ENCODE measurements at places on chromosomes 16 and 17.

GRCh38 chr16:5502467-5502869, 404.9 kb upstream of the EEF2KMT start:
- no peak for DNase-seq

DNA sequence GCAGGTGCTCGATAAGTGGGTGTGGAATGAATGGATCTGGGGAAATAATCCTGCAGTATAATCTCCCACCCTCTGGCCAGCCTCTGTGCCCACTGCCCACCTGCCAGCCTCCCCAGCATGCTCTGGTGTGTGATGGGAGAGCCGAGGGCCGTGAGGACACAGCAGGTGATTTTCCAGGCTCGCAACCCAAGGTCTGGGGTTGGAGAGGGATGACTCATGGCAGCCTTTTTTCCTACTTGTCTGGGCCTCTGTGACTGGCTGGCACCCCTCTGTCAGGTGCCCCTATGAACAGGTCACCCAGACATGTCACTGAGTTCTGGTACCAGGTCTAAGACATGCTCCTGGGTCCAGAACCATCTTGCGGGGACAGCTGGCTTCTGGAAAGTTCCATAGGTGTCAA, 385.7 kb upstream of the TNRC6C start:
- DNase-seq: no peak

- DNase-seq: no peak
Measured at GRCh38 chr16:8920645-8921346, 38.6 kb downstream of the LITAFD start.

DNA sequence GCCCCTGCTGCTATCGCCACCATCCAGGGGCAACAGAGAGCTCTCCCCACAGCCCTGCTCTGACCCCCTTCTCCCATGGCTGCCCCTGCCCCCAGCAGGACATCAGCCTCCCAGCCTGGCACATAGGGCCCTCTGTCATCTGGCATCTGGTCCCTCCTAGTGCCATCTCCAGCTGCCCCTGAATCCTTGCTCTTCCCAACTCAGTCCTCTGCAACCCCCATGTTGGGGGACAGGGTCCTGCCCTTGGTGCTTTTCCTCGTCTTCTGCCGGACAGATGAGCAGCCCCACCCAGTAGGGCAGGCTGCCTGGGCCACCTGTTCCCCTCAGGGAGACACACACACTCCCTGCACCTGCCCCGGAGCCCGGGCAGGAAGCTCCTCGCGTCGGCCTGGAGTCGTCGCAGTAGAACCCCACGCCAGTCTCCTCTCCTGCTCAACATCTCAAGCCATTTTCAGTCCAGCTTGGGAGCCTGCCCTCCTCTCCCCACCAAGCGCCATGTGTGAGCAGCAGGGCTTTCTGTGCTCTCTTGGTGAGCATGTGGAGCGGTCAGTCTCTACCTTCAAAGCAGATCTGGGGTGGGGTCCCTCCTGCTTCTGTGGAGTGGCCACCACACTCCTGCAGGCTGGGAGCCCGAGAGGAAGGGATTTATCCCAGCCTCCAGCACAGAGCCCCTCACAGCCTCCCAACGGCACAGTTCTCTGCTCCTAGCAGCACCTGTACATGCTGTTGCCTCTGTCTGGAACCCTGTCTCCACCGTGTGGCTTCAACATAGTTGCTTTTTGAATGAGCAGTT, 28.2 kb downstream of the TNFRSF13B start:
- DNase-seq: no peak

GRCh38 chr16:2485811-2486507, 11.0 kb downstream of the TBC1D24 start:
- no peak for DNase-seq

DNA sequence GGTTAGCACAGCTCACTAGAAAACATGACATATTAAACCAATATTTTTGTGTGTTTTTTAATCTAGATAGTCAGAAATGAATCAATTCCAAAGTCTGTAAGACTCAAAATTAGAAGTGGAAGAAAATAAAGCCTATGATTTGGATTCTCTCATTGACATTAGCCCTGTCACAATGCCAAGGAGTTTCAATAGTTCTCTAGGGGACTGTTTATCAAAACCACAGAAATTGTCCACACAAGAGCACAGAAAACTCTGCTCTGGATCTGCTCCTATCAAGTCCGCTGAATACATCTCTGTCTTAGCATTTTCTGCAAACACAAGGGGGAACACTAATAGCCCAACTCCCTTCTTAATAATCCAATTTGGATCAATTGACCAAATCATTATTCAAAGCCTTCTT, 152.0 kb downstream of the HS3ST3B1 start:
- DNase-seq: no peak

DNA sequence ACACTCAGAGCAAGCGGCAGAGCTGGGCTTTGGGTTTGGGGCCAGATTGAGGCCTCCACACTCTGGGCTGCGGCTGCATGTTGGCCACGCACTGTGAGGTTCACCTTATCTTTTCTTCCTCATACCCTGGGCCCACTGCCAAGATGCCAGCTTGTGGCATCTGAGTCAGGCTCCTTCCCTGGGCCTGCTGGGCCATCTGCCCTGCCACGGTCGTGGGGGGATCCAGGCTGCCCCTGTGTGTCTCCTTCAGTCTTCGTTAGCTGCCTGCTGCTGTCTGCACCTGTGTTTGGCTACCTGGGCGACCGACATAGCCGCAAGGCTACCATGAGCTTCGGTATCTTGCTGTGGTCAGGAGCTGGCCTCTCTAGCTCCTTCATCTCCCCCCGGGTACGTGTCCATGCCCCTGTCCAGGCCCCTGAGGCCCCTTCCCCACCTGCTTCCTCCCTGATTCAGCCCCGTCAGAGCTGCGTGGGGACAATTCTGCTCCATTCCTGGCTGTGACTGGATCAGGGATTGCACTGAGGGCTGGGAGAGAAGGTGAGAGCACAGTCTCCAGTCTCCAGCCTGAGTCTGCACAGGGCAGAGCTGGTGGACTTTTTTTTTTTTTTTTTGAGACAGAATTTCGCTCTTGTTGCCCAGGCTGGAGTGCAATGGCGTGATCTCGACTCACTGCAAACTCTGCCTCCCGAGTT, 11.2 kb downstream of the SPNS3 start:
- no peak for DNase-seq

GRCh38 chr16:17159617-17160016, 311.1 kb downstream of the XYLT1 start:
- no peak for DNase-seq

DNA sequence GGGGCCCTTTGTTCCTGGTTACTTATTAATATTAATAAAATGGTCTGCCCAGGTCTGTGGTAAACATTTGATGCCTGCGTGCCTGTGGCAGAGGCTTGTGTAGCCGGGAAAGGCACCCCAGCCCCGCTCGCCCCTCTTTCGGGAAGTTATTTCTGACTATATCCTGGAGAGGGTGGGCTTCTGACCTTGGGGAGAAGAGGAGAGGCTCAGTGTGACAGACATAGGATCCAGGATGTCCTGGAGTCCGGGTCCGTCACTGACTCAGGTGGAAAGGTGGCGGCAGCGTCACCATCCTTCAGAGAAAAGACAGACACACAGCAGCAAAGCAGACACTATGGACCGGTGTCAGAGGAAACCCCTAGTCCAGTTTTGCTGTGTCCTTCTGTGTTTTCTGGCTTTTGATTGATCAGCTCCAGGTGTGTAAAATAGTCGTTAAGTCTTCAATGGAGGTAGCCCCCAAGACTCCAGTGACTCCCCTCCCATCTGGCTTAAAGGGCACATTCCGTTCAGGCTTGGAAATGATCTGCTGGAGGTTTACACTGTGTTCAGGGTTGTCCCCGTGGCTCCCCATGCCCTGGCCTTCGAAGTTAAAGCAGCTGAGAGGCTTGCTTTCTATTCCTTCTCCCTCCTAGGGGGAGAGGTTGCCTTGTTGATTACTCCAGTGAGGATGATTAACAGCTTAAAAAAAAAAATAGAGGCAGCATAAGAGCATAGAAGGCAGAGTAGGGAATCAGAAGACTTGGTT, 81.6 kb downstream of the CCDC182 start:
- DNase-seq: no peak

- DNase-seq: no peak
Measured at GRCh38 chr16:15854061-15854460, 2.8 kb downstream of the MYH11 start.

DNA sequence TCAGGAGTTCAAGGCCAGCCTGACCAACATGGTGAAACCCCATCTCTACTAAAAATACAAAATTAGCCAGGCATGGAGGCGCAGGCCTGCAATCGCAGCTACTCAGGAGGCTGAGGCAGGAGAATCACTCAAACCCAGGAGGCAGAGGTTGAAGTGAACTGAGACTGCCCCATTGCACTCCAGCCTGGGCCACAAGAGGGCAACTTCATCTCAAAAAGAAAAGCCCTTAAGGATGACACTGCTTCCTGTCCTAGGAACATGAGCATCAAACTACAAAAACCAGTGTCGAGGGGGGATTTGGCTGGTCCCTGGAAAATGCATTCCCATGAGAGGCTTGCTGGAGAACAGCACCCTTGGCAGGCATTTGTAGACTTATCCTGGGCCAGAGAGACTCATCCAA, 449.5 kb upstream of the PSMD7 start:
- DNase-seq: no peak

GRCh38 chr17:29138971-29139691, 41.1 kb downstream of the MYO18A start:
- DNase-seq: no peak

- no peak for DNase-seq
Measured at GRCh38 chr17:20066253-20066652, 57.1 kb downstream of the SPECC1 start.

GRCh38 chr16:2881783-2882649, 999 bp upstream of the FLYWCH2 start:
- no peak for DNase-seq

GRCh38 chr17:75633486-75634375, 497 bp downstream of the SMIM5 start:
- DNase-seq: no peak

- no peak for DNase-seq
Measured at GRCh38 chr16:66299349-66299748, 67.1 kb upstream of the CDH5 start.

DNA sequence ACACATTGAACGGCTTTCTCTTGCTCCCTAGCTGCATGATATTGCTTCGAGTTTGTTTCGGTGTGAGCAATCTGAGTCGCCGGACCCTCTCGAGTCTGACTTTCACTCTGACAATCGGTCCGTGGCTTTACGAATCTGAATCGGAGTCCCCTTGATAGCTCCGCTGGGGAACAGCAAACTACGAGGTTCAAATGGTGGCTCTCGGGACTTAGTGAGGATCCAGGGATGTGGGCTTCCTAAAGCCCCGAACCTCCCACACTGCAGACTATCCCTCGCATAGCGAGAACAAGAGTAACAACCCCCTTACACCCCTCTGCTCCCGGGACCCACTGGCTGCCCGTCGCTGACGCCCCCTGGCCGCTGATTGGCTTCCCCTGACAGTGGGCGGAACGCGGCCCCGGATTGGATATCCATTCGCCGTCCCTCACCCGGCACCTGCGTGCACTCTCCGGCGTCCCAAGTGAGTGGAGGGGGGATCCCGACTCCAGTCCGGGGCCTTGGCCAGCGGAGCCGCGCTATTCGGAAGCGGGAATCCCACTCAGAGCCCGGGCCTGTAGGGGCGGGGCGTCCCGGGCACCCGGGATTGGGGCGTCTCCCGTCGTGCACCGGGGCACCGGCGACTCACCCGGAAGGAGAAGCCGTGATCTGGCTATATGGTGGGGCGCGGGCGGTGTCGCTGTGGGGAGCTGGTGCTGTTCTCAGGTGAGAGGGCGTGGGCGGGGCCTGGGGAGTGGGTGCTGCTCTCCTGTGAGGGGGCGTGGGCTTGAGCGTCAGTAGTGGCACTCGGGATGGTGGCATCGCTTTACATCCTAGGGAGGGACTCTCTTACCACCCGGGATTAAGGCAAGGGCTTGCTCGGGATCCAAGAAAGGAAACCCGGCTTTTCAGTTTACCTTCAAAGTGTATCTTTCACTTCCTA, at the start of gene SNX11:
Gene SNX11, plus strand, starts transcription at position 630 of the 919 bp plus-strand sequence. CDS start 4,278 bp downstream, outside the sequence.
- peak; percentile 86 for DNase-seq

DNA sequence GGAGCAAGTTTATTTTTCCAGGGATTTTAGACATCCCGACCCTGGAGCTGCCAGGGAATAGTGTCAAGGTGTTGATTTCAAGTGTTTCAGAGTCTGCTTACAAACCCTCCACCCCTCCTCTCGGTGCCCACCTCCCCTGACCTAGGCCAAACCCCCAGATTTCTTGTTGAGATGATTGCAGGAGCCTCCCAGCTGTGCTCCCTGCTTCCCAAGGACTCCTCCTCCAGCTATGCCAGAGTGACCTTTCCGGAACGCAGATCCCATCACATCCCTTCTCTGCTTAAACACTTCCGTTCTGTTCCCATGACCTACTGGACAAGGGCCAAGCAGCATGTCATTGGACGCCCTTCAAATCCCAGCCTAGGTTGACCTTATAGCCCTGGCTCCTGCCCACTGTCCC, 23.7 kb upstream of the CDH1 start:
- DNase-seq: no peak

GRCh38 chr17:64653325-64653984, 8.7 kb downstream of the SMURF2 start:
- DNase-seq: no peak

GRCh38 chr17:59298521-59298920, 32.9 kb upstream of the YPEL2 start:
- DNase-seq: no peak

DNA sequence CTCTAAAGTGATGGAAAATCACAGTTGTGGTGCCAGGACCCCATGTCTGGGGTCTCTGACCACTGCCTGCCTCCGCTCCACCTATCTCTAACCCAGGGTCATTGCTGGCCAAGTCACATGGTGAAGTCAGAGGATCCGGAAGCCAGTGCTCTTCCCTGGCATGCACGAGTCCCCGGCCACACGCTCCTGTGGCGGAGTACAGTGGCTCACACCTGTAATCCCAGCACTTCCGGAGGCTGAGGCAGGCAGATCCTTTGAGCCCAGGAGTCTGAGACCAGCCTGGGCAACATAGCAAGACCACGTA, 21.5 kb upstream of the RBFOX3 start:
- no peak for DNase-seq

DNA sequence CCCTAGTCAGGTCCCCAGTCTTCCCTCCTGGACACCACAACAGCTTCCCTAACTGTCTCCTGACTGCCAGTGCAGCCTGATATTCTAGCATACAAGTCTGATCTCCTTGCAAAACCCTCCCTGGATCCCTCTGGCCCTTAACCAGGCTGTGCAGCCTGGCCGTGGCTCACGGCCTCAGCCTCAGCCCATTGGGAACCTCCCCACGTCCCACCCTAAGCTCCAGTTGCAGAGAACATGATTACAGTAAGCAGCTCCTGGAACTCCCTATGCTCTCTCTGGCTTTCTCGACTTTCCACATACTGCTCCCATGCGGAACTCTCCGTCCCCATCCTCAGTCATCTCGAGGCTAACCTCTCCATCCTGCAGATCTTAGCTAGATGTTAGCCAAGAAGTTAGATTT, 13.0 kb downstream of the ALOX12B start:
- no peak for DNase-seq

DNA sequence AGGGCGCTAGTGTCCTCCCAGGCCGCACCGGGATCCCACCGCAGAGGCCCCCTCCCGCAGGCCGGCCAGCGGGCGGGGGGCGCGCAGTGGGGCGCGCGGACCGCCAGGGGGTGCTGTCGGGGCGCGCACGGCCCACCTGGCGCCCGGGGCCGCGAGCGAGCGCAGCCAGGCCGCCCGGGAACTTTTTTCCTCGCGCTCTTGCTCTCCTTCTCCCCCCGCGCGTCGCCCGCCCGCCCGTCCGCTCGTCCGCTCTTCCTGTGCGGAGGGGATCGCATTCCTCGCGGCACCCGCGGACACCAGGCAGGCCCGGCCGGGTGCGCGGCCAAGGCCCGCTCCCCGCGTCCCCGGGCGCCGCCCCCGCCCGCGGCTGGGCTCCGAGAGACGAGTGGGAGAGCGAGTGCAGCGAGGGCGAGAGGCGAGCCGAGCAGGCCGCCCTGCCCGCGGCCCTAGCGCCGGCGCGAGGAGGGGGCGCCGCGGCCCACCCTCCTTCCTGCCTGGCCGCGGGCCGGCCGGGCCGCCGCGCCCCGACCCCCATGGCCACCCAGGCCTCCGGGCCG, at the start of gene RAI1:
Gene RAI1, plus strand, starts transcription at position 272 of the 557 bp plus-strand sequence. CDS start 111,491 bp downstream, outside the sequence.
- no peak for DNase-seq

GRCh38 chr16:5056352-5056751, 9.4 kb downstream of the C16orf89 start:
- DNase-seq: no peak

Data from activated CD8-positive, alpha-beta memory T cell treated with anti-CD3 and anti-CD28 coated beads for 4 hours (primary cell).